ENCODE measurements at places on chromosomes 6 and 20.

DNA sequence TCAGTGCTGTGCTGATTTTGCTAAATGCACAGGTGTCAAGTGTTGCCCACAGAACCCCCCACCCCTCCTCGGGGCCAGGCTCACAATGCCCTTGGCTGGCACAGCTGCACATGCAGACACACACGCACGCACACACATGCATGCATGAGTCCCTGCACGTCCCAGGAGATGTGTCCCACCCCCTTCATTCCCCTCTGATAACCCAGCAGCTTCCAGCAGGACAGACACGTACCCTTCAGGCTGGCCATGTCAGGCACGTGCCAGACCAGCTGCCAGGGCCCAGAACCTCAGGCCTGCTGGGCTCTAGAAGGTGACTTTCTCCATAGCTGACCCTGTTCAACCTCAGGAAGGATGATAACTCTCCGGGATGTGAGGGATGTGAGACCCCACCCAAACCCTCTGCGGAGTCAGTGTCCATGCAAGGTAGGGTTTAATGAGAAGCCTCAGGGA, 44.4 kb downstream of the MRPL14 start:
- no peak for DNase-seq

GRCh38 chr6:122869437-122870024, 80.5 kb downstream of the SMPDL3A start:
- no peak for DNase-seq

DNA sequence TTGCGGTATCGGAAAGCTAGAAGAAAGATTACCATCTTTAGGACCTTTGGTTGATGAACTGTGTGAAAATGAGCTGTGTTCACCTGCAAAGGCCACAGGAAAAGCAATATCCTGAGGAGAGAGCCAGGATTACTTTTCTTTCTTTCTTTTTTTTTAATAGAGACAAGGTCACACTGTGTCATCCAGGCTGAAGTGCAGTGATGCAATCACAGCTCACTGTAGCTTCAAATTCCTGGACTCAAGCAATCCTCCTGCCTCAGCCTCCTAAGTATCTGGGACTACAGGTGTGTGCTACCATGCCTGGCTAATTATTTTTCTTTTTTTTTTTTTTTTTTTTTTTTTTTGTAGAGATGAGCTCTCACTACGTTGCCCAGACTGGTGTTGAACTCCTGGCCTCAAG, 17.2 kb downstream of the FAM184A start:
- DNase-seq, result no peak

- no peak for DNase-seq
Observed at GRCh38 chr6:163695414-163695864, 280.9 kb downstream of the QKI start.

DNA sequence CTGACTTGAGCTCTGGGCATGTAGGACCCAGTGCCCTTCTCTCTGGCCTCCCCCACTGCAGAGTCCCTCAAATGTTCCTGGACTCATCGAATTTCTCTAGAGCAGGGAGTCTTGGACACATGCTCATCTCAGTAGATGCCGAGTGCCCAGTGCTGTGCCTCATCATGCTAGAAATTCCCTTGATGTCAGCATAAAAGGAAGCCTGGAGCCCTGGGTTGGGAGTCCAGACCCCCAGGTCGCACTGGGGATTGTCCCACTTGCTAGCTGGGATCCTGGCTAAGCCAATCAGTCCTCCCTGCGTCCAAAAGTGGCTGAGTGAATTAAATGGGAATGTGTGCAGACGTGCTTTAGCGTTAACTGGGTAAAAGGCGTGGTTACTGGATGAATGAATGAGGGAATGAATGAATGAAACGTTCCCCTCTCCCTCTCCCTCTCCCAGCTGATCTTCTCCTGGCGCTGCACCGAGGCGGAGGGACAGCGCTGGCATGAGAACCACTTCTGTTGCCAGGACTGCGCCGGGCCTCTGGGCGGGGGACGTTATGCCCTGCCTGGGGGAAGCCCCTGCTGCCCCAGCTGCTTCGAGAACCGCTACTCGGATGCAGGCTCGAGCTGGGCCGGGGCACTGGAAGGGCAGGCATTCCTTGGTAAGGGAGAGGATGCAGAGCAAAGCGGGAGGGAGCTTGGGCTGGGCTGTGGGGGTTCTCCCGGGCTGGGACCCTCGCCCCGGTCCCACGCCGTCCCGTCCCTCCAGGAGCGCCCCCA, 1.6 kb upstream of the TOMM6 start:
- DNase-seq, result no peak
